ENCODE measurements at places on chromosomes 4 and X. TPM values are rescaled to one million over a fixed set of nuclear protein-coding genes. Genes with fewer than 3 reads are reported as not detected.
A peak's percentile ranks its signal among the peaks of the same experiment; 100 is the strongest.

GRCh38 chr4:118997601-118998000 is 108.9 kb downstream of the SYNPO2 start:
- DNase-seq = no peak

DNA sequence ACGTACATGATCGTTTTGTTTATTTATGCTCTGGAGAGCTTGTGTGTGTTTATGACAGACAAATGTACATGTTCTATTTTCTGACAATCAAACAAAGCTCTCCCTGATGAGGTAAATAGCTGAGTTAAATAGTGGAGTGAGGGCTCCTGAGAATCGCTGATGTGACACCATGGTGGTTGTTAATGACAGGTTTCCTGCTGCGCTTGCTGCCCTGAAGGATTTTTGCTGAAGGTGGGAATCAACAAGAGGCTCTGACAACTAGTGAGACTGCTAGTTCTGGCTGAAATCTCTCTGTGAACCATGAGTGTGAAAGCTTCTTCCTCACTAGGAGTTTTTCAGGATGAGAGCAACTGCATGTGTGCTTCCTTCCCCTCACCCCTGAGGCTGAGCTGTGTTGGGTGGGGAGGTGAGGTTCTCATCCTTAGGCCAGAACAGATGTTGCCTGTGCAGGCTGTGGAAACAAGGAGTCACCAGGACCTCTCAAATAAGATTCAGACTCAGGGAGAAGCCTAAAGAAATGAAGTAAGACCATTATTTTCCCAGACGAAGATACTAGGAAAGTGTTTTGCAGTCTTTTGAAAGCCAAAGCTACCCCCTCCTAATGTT is 173.4 kb upstream of the JADE1 start:
- peak; percentile 35 for DNase-seq

GLRB gene
- polyA plus RNA-seq = 3.2 TPM

- no peak for DNase-seq
Observed at GRCh38 chr4:106315476-106315967, 487 bp downstream of the TBCK start.

GRCh38 chrX:150219374-150220185 is 143.5 kb upstream of the MAMLD1 start:
- no peak for DNase-seq

CLCN5 gene
- 0.65 TPM for polyA plus RNA-seq

DNA sequence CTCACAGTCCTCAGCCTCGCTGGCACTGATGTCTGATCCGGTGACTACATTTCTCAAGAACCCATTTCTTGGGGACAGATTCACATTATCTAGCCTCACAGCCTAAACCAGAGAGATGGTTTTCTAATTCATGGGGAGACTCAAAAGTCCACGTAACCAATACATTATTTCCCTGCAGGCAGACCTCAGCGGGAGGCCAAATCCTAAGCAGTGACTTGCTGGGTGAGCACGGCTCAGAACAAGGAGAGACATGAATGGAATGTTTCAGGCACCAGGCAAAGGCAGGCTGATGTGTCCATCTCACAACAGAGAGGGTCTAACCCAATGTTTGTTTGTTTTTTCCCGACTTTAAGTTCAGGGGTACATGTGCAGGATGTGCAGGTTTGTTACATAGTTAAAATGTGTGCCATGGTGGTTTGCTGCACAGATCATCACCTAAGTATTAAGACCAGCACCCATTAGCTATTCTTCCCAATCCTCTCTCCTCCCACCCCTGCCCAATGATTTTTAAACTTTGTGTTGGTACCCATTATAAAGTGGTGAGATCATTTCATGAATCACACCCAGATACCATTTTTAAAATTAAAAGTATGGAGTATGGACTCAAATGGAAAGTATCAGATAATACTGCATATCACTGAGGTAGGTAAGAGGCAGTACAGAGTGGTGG is 53.3 kb downstream of the SCD5 start:
- no peak for DNase-seq

DNA sequence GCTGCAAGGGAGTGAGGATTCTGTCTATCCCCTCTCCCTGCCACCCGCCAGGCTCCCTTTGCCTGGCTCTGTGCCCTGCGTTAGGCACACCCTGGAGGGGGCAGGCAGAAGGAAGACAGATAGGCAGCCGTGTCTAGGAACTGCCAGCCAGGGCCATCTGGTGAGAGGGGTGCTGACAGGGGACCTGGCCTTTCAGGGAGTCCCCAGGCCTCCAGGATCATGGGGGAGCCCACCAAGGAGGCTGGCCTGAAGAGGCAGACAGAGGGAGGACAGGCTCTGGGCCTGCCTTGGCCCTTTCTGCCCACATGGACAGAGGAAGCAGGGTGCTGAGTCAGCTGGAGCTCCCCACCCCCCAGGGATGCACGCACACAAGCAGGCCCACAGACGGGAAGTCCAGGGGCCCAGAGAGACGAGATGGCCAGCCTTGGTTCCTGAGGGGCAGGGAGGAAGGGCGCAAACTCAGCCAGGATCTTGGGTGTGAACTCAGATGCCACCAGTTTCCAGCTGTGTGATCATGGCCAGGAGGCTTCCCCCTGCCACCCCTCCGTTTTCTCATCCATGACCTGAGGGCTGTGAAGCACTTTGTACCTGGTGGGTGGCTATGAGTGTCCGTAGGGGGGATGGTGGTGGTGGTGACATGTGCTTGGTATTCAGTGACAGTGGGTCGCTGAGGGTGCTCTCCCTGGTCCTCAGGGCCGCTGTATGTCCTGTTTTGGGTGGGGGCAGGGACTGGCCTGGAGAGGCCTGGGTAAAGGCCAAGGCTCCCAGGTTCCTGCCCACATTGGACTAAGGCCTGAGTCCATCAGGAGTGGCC is 1.8 kb downstream of the SH3BP2 start:
- DNase-seq = peak; percentile 76

KCNE5 gene
- polyA plus RNA-seq = 0.11 TPM

DNA sequence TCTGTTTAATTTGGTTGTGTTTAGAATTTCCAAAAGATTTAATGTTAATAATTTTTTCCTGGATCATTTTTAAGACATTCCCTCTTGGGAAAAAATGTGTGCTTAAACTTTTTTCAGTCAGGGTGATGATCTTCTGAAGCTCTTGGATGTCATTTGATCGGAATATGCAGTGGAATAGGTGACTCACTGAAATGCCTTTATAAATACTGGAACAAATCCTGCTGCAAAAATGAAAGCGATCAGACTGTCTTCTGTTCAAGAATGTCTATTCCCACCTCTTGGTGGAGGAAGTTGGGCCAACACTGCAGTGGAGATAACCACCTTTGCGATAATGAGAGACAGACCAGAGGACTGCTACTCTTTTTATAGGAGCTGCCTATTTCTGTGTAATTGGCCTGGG is 46.7 kb downstream of the LARP1B start:
- no peak for DNase-seq

SLITRK4 gene
- 0.15 TPM for polyA plus RNA-seq

CNGA1 gene
- polyA plus RNA-seq = 0.19 TPM

- DNase-seq = no peak
Observed at GRCh38 chr4:26351685-26352084, 30.9 kb downstream of the RBPJ start.

- DNase-seq = no peak
Observed at GRCh38 chr4:147633113-147633512, 15.9 kb downstream of the TMEM184C start.

DNA sequence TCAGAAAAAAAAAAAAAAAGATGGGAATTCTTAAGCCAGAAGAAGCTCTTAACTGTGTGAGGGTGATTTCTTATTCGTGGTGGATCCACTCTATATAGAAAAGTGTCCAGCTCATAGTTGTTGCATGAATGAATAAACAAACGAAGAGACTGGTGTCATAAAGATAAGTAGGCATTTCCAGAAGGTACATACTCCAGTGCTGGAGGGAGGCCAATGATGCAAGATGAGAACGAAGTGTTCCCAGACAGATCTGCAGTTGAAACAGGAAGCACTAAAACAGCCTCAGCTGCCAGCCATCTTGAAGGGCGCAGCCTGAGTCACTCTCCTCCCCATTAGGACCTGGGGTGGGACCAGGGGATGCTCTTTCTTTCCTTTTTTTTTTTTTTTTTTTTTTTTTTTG is 47.4 kb upstream of the HOPX start:
- DNase-seq = peak; percentile 64

- DNase-seq = no peak
Observed at GRCh38 chr4:552019-552418, 24.1 kb downstream of the TMEM271 start.

CPLX1 gene
- polyA plus RNA-seq = 1.5 TPM

MAGED1 gene
- polyA plus RNA-seq = 19.2 TPM

DNA sequence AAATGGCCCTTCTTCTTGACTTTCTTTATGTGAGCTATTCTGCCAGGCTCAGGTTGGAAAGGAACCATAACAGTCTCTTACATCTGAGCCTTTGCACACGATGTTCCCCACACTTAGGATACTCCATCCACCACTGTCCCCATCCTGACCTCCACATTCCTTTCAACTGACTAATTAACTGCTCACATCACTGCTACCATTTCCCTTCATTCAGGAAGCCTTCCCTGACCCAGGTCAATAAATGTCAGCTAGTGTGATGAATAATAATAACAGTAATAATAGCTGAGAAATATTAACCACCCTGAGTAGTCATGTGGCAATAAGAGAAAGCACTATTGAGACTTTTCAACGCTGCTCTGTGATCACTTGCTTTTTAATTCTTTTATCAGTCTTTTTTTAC is 291.7 kb downstream of the KCNIP4 start:
- no peak for DNase-seq

DNA sequence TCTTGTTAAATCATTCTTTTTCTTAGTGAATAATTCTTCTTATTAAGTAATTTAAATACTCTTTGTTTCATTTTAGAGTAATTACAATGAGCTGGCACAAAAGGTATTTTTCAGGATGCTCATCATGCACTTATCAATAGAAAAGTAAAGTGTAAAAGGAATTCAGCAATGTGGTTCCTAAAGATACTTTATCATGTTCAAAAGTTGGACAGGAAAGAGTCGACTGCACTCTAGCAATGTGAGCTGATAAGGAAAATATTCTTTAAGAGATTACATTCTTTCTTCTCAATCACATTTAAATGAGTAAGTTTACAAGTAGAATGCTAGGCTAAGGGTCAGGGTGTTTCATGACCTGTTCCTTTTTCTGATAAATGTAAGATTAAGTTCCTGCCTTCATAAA is 609.5 kb upstream of the FAM241A start:
- DNase-seq = no peak

SPACA5 gene
- polyA plus RNA-seq = not detected

DNA sequence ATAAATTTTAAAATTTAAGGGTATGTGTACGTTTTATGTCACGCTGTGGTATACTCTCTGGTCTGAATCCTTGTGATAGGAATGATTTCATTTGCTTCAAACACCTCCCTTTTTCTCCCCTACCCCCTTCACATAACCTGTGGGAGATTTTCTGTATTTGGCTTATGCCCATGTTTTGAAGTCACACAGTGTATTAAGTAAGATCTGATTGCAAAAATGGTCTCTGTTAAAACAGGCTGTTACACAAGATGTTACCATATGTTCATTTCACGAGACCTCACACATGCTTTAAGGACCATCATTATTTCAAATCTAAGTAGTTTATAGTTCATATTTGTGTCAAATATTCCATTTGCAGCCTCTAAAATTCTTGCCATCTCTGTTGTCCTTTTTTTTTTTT is 63.5 kb downstream of the TMEM131L start:
- no peak for DNase-seq

DNA sequence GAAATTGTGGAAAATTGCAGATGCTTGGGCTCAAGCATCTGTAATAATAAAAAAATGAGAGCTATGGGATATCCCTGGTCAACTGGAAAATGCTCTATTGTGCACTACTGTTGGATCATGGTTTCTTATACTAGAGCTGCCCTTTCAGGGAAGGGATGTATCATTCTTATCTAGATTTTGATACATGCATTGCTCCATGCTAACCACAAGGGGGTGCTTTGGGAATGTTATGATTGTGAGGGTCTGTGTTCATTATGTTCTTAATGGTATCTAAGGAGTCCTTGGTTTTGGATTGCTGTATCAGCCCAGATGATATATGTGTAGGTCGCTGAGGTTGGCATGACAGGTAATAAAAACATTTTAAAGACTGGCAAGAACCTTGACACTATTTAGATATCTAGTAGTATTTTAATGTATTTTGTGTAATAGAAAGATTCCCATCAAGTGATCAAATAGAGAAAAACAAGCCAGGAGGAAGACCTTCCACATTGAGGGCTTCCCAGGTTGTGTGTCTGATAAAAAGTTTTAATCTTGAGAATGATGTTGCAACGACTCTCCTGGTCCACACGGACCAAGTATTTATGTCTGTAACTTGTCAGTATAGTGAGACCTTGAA is 49.2 kb upstream of the TLR2 start:
- DNase-seq = no peak

APELA gene
- polyA plus RNA-seq = not detected

DNA sequence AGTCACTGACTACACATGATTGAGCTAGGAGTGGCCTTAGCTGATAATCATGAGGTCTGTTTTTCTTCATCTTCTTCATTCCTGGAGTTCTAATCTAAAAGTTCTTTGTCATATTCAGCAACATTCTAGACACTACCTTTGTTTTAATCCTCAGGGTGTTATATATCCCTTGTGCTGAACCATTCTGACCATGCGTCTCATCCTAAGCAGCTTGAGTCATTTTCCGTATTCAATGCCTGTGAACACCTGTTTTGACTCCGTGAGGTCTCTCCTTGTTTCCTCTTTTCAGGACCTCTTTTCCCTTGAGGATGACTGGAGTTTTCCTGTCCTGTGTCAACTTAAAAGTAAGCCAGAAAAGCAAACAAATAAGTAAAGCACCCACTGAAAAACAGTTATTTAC is 597.9 kb downstream of the GBA3 start:
- DNase-seq = no peak

DNA sequence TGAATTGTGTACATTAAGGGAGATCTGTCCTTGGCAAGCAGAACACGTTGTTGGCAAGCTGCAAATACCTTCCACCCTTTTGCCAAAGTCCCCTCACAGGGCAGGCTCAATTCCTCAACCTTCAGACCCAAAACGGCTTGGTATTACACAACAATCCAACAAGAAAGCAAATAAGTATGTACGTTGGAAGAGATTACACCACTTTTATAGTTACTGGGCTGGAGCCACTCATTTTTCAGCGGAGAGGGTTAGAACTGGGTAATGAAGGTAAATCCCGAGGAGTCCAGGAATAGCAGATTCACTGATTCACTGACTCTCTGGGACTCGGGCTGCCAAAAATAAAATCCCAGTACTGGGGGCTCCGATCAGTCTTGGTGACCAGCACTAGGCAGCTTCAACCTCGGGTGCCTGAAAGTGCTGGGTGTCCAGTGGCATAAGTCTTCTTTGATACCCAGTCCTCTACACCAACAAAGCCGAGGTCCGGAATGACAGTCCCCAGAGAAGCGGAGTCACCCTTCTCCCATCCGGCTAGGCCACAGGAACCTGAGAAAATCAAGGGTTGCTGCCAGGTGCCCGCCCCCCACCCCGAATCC is 587 bp downstream of the TIMM8A start:
- DNase-seq = no peak

Measured in heart left ventricle (tissue), 16 donors.